ENCODE measurements at places on chromosomes 1 and 21. TPM values are rescaled to one million over a fixed set of nuclear protein-coding genes. Genes with fewer than 3 reads are reported as not detected.

TMPRSS15 gene
- 0.16 TPM for total RNA-seq

DNA sequence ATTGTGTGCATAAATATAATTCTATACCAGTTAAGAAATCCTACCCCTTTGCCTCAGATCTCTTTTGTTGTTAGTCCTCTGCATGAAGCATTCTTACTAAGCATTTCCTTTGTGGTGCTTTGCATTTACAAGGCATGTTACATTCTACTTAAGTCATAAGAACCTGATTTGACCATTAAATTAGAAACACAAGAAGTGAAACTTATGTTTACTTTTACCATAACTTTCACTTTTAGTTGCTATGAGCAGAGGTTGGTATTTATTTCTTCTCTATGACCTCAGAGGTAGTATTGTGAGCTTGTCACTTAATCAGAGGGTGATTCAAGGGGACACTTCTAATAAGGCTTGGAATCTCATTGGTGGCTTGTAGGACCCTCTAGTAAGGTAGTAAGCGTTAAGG is 9.0 kb downstream of the FAM20B start:
- H3K27ac ChIP-seq: no peak overlapping the region
- H3K4me3 ChIP-seq: no peak overlapping the region
- no peaks in the 10 kb centered on the region for H3K36me3 ChIP-seq
- peaks cover 35% of the 10 kb centered on the region for H3K4me1 ChIP-seq
- no peak for DNase-seq

IGSF9 gene
- 10.2 TPM for total RNA-seq

DNA sequence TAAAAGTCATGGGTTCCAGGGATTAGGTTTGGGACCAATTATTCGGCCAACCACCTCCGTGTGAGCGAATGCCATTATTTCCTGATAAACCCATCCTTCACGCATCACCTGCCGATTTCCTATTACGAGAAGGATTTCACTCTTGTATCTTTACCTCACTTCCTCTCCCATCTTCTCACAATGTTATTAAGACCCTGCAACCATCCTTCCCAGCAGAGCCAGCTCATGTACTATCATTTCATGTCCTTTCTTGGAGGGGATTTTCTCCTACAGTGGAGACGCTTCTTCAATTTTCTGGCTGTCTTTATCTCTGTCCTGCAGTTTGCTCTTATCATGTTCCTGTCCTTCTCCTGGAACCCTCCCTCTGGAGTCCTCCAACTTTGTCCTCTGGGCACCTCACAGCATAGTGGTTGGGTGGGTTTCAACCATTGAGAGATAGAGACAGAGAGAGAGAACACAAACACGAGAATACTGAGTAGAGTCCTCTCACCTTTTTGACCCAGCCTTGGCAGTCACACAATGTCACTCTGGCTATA is 192.2 kb downstream of the DYRK1A start:
- DNase-seq: no peak
- no peak overlapping the region for H3K4me3 ChIP-seq
- no peaks in the 10 kb centered on the region for H3K4me1 ChIP-seq
- H3K27me3 ChIP-seq: no peaks in the 10 kb centered on the region
- no peaks in the 10 kb centered on the region for H3K36me3 ChIP-seq

DNA sequence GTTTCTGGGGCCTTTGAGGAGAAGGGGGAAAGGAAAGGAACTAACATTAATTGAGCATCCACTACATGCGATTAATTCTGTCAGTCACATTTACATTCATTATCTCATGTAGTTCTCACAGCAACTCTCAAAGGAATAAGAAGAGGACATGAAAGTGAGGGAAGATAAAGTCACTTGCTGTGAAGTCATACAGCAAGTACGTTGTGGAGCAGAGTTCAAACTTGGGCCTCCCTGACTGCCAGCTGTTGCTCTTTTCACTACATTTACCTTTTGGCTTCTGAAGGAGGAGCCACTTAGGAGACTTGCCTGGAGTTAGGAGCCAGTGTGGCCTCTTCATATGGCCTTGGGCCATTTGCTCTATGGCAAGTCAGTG is 6.2 kb downstream of the ZNF691 start:
- no peaks in the 10 kb centered on the region for H3K4me1 ChIP-seq
- H3K27ac ChIP-seq: no peak overlapping the region
- H3K27me3 ChIP-seq: no peaks in the 10 kb centered on the region
- DNase-seq: no peak
- no peaks in the 10 kb centered on the region for H3K36me3 ChIP-seq
- H3K4me3 ChIP-seq: no peak overlapping the region
